DND-41 (cell line): ENCODE measurements at places on chromosomes 5 and 9.
A peak's percentile ranks its signal among the peaks of the same experiment; 100 is the strongest.

DNA sequence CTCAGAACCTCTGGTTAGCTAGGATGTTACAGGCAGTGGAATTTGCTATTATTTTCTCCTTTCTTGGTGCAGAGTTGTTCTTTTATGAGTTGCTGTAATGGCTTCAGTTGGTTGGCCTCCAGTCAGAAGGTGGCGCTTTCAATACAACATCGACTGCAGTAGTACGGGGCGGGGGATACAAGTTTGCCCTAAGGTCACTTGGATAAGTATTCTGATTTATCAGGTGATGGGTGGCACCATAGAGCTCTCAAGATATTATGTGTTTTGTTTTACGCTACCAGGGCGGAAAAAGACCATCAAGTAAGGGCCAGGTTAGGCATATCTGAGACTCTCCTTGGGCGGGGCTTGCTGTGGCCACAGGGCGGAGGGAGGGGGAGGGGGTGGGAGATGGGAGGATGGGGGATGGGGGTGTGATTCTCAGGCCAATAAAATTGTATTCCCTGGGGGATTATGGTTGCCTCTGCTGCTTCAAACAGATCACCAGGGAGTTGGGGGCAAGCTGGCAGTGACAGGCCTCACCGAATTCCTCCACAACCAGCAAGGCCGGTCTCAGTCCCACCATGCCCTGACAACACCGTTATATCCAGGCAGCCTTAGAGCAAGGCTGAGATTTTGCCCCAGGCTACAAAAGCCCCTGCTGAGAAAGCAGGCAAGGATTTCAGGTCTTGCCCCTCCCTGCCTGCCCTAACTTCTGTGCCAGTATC is 15.9 kb upstream of the RNF38 start:
- DNase-seq, result no peak

DNA sequence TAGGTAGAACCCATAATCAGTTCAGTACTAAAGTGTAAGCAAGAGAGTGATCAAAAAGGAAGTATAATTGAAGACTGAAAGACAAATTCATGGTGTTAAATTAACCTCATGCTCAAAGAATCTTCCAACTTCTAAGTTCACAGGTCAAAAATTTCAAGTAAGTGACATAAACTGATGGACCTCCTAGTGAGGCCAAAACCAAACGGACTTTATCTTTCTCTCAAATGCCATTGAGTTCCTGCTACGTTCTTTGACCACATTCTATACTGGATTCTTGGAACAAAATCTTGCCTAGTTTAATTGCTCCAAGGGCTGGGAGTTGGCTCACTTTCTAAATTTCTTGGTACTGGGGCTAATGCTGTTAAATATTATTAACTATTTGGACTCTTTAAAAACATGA is 794.9 kb downstream of the TLE4 start:
- no peak for DNase-seq

- no peak for DNase-seq
Observed at GRCh38 chr5:36311956-36312355, 10.3 kb upstream of the RANBP3L start.

DNA sequence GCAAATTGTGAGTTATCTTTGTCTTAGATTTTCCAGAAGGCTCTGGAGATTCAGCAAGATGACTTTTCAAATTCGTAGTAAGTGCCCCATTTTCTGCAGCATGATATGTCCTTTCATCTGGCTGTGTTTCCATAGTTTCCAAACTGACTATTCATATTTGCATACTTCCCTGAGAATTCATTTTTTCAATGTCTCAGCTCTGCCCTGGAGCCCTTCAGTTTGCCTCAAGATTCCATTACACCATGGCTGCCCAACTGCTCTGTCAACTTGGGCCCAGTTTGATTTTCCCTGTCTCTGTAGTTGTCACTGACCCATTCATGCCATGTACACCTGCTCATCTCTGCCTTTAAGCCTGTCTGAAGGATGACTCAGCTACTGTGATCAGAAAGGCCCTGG is 94.2 kb upstream of the RUSC2 start:
- DNase-seq, result no peak

DNA sequence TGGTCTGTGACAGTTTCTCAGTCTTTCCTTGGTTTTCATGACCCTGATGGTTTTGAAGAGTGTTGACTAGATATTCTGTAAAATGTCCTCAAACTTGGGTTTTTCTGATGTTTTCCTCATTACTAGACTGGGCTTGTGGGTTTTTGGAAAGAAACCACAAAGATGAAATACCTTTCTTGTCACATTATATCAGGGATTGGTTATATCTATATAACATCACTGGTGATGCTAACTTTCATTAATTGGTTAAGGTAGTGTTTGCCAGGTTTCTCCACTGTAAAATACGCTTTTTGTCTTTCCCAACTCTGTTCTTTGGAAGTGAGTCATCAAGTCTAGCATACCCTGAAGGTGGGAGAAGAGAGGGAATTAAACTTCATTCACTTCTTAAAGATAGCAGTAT is 3.3 kb upstream of the IL31RA start:
- DNase-seq, result no peak

DNA sequence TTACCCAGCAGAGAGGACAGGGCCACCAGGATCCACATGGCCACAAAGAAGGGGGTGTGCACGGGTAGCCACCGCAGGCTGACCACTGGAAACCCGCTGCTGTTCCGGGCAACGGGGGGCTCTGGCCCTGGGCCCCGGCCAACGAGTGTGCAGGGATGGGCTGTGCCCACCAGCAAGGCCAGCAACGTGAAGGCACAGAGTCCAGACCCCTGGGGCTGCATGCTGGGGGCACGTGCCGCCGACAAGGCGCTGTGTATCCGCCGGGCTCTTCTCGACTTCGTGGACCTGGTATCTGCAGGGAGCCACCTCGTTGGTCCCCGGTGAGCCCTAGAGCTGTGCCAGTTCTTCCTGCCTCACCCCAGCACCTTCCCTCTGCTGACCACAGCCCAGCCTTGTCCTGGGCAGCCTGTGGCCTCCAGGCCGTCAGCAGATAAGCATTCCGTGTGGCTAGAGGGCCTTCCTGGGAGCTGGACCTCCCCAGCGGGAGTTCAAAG is 42.2 kb upstream of the CEP72 start:
- DNase-seq, result no peak

- DNase-seq, result no peak
Observed at GRCh38 chr5:125483609-125484008, 737.2 kb upstream of the ZNF608 start.

DNA sequence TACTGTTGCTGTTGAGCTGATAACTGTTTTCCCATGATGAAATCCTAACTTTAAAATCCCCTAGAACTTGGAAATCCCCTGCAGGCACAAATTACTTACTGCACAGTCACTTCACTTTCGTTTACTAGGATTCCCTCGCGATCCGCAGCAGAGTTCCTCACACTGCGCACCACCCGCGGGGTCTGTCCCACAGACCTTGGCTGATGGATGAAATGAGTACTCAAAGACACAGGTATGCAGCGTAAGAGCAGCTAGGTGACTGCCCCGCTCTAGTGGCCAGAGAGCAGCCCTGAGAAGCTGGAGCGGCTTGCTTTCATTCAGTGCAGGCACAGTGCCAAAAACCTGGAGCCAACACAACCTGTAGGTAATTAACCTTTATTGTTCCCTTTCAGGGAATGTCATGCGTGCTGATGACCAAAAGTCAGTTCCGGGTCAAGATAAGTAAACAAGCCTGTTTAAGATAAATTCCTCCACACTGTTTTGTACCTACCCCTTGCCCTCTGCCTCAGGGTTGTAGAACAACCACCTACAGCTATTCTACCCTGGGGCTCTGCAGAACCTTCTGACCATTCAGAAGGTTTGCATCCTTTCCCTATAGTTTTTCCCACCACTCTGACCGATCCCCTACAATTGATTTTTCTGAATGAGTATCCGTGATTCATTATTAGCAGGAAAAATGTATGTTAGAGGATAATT is 191.2 kb downstream of the CDH9 start:
- DNase-seq, result no peak

- DNase-seq, result no peak
Observed at GRCh38 chr9:2289263-2289662, 274.1 kb downstream of the SMARCA2 start.

GRCh38 chr9:89278997-89279739 is 31.8 kb upstream of the CKS2 start:
- peak; percentile 15 for DNase-seq

GRCh38 chr9:35727676-35728040 is 4.3 kb downstream of the TLN1 start:
- DNase-seq, result no peak

DNA sequence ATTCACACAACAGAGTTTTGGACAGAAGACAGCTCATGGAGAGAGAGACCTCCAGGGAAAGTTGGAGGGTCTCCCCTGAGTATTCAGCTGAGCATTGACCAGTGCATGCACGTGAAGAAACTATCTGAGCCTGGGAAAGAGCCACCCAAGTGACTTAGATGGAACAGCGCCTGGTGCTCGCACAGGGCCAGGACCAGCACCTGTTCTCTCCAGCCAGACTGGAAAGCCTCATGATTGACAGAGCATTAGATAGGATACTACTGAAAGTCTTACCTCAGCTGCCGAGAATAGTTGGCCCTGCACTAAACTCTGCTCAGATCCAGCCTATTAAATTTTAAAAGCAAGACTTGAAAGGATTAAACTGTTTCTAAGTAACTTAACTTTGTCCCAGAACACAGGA is 28.3 kb upstream of the NEURL1B start:
- DNase-seq, result no peak

GRCh38 chr9:110307191-110307590 is 30.5 kb downstream of the TXNDC8 start:
- DNase-seq, result no peak

GRCh38 chr9:109937861-109938453 is 158.0 kb downstream of the PALM2AKAP2 start:
- DNase-seq, result no peak

- no peak for DNase-seq
Observed at GRCh38 chr5:61180886-61181285, 18.6 kb upstream of the SMIM15 start.

- no peak for DNase-seq
Observed at GRCh38 chr5:125634216-125634835, 788.9 kb upstream of the GRAMD2B start.

DNA sequence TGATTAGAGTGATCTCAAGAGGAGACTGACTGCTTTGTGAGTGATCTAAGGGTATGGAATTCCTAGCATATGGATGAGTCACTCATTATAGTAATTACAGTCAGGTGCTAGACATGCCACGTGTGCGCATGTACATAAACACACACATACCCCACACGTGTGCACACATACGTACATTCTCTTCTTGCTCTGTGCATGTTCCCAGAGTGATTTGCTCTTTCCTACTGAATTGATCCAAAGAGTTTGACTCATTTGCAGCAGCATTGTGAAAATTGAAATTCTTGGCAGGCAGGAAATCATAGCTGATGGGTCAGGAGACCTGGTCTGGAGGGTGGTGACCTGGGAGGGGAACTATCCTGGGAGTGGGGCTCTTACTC is 63.8 kb downstream of the ANGPTL2 start:
- DNase-seq, result no peak

DNA sequence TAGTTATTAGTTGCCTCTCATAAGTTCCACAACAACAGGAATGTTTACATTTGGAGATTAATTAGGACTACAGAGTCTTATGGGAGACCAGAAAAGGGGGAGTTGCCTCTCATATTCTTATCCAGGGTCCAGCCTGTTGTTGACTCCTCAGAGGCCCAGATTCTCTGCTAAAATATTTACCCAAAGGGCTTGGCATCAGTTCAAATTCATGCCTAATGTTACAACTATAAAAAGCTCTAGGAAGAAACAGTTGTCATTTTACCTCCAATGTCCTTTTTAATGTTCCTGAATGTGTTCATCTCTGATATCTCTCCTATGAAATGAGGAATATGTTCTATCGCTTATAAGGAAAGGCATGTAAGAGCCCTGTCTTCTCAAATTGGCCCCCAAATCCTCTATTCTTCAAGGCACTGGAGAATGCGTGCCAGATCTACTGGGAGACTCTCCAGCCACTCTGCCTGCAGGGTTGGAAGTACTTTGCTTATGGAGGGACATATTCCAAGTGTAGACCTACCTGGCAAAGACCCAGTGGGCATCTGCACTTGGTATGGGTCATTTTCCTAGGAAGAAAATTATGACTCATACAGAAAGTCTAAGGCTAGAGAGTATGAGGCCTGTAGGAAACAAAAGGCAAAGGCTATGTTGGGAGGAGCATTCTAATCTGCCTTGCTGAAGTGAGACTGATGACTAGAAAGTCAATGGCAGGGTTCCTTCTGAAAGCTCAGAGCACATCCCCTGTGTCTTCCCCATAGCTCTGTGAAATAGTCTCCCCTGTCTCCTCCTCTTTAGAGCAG is 192.6 kb downstream of the ESM1 start:
- no peak for DNase-seq

DNA sequence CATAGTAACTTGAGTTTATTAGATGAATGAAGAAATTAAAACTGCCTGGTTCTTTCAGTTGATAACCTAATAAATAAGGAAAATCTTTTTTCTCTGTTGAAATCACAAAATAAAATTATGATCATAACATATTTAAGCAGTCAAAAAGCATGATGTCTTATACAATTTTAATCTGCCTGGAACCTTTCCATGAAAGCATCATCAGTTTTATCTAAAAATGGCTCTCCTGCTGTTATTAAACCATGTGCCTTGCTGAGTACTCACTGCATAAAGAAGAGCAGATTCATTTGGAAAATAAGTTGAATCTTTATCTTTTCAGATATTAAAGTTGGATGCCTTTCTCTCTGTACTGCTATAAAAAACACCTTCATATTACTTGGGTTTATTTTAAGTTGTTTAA is 148.8 kb downstream of the SLC24A2 start:
- no peak for DNase-seq

- DNase-seq, result no peak
Observed at GRCh38 chr5:35230038-35230611, at the start of gene PRLR. Gene PRLR (minus strand): TSS chr5:35230487. CDS start chr5:35089620, 140,867 bp downstream.
